Activated CD4-positive, alpha-beta T cell treated with anti-CD3 and anti-CD28 coated beads, Interleukin-2, amount 50 U/mL, for 1 hour (primary cell): ENCODE measurements at places on chromosomes 5 and 9.

DNA sequence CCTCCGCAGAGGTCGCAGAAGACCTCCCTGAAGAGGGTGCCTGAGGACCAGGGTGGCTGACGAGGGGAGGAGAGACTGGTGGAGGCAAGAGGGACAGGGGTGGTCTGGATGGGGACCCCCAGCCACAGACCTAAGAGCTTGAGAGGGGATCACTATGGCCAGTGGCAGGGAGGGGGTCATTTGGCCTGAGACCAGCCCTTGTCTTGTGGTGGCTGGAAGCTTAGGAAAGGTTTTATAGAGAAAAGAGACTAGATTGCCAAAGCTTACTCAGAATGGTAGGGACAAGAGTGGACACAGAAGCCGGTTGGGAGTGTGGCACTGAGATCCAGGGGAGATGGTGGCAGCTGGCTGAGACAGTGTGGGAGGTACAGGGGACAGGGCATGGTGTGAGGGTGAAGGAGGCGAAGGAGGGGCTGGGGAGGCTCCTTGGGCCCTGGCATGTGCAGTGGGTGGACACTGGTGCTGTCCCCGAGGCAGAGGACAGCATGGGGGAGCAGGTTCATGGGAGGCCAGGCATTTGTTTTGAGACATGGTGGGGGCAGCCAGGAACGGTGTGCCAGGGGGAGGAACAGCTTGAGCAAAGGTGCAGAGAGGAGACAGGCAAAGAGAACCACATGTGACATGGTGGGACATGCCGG lies 123.0 kb downstream of the C9orf50 start:
- no peak for DNase-seq

- no peak for DNase-seq
Measured at GRCh38 chr9:126084008-126084407, 242.6 kb upstream of the MVB12B start.

DNA sequence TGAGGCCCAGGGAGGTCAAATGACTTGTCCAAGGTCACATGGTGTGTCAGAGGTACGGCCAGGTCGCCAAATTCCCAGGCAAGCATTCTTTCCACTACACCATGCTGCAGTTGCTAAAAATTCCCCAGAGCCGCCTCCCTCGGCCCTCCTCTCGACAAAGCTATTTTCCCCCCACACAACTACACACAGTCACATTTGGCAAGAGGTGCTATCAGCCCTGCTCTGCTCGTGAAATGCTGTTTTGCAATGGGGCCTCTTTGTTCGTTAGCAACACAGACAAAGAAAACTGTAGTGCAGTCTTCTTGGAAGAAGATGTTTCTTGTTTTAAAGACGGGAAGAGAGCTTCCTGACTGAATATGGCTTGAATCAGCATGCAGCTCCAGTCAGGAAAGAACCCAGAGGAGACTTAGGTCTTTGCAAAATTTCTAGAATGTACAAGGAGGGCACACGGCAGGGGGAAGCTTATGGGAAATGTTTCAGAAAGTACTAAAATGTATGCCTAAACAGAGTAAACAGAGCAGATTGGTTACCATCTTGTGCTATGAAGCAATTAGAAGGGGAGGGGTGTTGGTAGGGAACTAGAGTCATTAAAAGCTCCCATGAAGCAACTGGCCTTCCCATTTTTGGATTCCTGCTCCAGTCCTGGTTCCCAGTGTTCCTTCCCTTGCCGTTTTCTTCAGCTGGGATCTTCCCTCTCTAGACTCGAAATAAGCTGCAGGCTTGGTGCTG lies 14.2 kb downstream of the SLIT3 start:
- no peak for DNase-seq

DNA sequence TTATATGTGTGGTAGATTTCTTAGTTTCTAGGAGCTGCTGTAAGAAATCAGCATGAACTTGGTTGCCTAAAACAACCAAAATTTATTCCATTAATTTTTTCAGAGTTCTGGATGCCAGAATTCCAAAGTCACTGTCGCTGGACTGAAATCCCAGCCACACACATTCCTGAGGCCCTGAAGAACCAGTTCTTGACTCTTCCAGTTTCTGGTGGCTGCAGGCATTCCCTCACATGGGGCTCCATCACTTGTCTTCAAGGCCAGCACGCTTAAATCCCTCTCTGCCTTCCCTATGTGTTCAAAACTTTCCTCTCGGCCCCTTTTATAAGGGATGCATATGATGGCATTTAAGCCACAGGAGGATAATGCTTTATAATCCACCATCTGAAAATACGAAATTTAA lies 1237.5 kb upstream of the CDH9 start:
- no peak for DNase-seq

DNA sequence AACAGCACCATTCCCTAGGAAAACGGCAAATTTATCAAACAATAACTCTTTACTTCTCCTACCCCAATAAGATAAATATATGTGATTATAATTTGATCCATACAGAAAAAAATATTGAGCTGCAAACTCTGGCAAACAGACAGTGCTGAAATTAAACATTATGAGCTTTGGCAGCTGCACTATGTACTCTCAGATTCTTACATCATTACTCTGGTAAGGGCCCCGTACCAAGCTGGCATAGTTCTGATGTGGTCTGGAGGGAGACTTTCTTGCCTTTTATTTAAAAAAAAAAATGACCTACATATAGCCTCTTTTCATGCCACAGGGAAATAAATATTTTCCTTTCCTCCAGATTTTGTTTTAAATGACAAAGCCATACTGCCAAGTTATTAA lies 95.0 kb downstream of the NR6A1 start:
- DNase-seq: no peak

DNA sequence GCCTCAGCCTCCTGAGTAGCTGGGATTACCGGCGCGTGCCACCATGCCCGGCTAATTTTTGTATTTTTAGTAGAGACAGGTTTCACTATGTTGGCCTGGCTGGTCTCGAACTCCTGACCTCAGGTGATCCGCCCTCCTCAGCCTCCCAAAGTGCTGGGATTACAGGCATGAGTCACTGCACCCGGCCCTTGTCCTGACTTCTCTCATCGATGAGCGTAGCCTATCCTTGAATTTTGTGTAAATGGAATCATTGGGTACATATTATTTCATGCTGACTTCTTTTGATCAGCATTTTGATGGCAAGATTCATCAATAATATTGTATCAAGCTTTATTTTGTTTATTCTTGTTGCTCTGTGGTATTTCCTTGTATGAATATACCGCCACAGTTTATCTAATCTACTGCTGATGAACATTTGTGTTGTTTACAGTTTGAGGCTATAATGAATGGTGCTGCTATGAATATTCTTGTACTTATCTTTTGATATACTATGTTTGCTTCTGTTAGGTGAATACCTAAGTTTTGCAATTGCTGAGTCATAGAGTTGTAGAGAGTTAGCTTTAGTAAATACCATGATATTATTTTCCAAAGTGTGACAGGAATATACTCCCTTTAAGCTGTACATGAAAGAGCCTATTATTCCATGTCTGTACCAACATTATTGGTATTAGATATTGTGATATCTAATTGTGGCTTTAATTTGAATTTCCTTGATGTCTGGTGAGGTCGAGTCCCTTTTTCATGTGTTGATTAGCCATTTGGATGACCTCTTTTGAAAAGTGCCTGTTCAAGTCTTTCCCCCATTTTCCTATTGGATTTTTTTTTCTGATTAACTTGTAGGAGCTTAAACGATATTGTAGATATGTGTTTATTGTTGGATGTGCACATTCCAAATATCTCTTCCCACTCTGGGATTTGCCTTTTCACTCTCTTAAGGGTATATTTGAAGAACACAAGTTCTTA lies 107.5 kb downstream of the RGS3 start:
- DNase-seq: no peak

- DNase-seq: no peak
Measured at GRCh38 chr5:77425998-77426659, 66.0 kb downstream of the WDR41 start.

DNA sequence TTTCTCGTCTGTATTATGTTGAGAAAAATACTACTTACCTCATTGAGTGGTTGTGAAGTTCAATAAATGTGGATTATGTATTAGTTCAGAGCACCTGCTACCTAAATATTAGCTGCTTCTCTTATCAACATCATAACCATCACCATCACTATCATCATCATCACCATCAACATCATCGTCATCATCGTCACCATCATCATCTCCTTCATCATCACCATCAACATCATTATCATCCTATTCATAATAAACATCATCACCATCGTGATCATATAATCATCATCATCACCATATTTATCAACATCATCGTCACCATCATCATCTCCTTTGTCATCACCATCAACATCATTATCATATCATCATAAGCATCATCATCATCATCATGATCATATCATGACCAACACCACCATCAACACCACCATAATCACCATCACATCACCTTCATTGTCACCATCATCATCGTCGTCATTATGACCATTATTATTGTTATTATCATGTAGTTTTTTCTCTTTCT lies 181.0 kb upstream of the ADCY2 start:
- no peak for DNase-seq
